Stimulated activated CD4-positive, alpha-beta T cell treated with anti-CD3 and anti-CD28 coated beads, Interleukin-1b, Interleukin-23, amount 100 ng/mL, for 48 hours (primary cell): ENCODE measurements at places on chromosomes 3 and 15.
A peak's percentile ranks its signal among the peaks of the same experiment; 100 is the strongest.

GRCh38 chr3:117691526-117691925 lies 981.9 kb downstream of the TUSC7 start:
- no peak for DNase-seq

- no peak for DNase-seq
Observed at GRCh38 chr3:117499189-117499870, 789.8 kb downstream of the TUSC7 start.

- no peak for DNase-seq
Observed at GRCh38 chr15:69414701-69415167, 585 bp downstream of the KIF23 start.

DNA sequence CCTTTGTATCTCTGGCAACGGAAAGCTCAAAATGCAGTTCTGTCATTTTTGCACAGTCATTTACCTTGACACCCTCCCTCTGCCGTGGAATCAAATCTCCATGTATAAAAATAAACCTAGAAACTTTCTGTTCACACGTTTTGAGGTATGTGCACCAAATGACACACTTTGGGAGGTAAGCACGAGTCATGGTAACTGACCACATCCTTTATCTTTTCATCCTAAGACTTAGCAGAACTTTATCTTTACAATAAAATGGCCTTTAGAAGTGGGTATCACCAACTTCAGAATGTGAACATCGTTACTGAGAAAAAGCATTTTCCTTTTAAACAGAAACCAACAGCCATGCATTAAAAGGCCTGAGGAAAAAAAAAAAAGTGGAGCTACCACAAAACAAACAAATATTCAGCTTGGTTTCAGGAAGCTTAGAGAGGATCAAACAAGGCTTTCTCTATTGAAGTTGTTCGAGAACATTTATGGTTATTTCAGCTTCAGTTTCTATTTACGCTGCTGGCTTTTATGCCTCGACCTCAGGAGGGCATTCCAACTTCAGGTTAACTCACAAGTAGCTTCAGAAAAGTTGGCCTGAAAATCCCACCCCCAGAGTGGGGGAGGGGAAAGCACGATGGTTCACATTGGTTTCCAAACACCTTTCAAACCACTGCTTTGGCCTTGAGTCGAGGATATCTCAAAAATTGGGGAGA lies 171.1 kb upstream of the ICE2 start:
- DNase-seq, result peak; percentile 42

DNA sequence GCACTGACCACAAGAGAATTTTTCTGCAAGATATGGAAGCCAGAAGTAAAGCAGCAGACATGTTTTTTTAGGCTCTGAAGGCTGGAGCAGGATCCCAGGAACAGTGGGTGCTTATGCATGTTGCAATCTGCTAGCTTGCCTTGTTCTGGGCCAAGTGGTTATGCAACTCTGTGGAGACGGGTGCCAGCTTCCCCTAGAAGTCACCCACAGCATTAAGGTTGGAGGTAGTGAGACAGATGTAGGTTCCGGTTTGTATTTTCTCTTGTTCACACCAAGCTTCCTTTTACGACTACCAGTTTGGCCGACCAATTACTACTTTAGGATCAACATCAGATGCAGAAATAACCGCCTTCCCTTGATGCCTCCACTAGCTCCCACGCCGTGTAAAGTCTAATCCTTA lies 11.1 kb downstream of the DPH3 start:
- no peak for DNase-seq

GRCh38 chr3:173502983-173503568 lies 105.5 kb downstream of the NLGN1 start:
- no peak for DNase-seq

DNA sequence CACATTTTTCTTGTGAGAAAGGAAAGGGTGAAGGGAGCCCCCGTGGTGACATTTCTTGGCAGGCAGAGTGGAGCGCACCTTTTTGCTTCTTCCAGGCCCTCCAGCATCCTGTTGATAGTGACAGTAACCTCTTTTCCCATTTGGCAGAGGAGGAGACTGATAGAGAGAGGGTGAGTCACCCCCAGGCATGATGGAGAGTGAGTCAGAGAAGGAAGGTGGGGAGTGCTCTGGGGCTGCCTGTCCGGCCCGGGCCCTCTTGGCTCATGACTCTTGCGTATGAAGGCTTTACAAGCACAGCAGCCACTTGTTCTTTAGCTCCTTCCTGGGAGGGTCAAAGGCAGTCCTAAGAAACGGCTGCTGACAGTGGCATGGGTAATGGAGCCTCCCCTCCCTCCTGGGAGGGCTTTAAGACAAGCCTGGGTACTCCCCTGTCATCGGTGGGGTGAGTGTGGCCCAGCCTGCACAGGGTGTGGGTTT lies 16.0 kb downstream of the ANKRD63 start:
- DNase-seq, result no peak

GRCh38 chr3:178257491-178257890 lies 278.7 kb upstream of the KCNMB2 start:
- DNase-seq, result no peak

GRCh38 chr3:141608438-141608837 lies 121.6 kb downstream of the RASA2 start:
- no peak for DNase-seq

- DNase-seq, result no peak
Observed at GRCh38 chr3:14256046-14256445, 77.4 kb downstream of the LSM3 start.

DNA sequence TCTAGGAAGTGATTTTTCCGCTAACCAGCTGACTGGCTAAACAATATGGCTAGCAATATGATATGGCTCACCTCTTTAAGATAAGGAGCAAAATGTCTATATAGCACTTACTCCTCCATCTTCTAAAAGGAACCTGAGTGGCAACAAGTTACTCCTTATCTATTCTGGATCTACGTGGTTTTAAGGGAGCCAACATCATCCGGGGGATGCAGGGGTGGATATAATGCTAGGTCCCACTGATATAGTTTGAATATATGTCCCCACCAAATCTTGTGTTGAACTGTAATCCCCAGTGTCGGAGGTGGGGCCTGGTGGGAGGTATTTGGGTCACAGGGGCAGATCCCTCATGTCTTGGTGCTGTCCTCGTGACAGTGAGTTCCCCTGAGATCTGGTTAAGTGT lies 500.7 kb downstream of the FOXP1 start:
- DNase-seq, result no peak

DNA sequence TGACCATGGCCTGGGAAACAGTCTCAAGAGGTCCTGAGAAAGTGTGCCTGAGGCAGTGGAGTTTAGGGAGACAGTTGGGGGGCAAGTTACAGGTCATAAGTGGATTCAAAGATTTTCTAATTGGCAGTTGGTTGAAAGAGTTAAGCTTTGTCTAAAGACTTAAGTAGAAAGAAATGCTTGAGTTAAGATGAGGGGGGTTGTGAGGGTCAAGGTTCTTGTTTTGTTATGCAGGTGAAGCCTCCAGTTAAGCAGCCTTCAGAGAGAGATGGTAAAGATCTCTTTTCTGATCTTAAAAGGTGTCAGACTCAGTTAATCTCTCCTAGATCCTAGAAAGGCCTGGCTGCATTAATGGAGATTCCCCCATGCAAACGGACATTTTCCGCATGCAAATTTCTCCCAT lies 356.3 kb upstream of the C2CD4B start:
- no peak for DNase-seq

DNA sequence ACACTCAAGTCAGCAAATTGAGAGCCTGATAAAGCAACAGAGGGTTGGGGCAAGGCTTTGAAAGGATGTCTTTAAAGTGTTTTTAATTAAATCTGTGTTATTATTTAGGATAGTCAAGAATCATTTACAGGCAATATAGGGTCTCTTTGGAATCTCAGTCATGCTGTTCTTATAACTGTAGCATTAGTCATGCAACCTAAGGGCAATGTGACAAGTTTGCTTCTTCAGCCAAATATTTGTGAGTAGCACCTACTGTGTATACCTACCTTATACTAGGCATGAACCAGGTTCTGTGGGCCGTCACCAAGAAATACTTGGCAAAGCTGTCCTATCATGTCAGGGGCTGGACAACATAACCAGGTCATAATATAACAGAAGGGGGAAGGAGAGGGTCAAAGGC lies 184.6 kb upstream of the TRIM42 start:
- no peak for DNase-seq

- no peak for DNase-seq
Observed at GRCh38 chr3:159813822-159814531, 174.7 kb upstream of the IL12A start.

DNA sequence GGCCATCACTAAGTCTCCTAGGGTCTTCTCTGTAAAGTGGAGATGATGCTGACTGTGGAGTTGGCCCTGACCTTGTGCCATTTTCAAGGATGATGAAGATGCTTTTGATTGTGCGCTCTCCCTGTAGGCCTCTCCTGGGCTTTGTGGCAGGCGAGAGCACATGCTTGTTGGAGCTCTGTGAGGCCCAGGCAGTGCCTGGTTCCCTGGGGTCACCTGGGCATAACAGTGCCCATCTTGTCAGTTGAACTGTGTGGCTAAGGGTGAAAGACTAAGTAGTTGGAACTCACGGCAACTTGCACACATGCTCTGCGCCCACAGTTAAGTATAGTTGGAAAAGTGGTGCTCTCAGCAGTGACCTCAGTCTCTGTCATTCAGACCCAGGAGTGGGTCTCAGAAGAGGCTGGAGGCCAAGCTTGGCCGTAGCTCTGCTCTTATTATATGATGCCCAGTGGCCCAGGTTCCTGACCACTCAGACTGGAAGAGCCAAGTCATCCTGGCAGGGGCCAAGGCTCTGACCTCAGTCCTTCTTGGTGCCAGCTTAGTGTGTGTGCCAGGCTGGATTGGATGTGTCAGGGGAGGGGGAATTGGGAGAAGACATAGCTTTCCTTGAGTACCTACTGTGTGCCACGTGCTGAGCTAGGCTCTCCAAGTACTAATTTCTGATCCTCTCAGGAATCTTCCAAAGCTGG lies 154.6 kb downstream of the EEFSEC start:
- no peak for DNase-seq

GRCh38 chr3:177513815-177514610 lies 316.7 kb upstream of the TBL1XR1 start:
- DNase-seq, result no peak

DNA sequence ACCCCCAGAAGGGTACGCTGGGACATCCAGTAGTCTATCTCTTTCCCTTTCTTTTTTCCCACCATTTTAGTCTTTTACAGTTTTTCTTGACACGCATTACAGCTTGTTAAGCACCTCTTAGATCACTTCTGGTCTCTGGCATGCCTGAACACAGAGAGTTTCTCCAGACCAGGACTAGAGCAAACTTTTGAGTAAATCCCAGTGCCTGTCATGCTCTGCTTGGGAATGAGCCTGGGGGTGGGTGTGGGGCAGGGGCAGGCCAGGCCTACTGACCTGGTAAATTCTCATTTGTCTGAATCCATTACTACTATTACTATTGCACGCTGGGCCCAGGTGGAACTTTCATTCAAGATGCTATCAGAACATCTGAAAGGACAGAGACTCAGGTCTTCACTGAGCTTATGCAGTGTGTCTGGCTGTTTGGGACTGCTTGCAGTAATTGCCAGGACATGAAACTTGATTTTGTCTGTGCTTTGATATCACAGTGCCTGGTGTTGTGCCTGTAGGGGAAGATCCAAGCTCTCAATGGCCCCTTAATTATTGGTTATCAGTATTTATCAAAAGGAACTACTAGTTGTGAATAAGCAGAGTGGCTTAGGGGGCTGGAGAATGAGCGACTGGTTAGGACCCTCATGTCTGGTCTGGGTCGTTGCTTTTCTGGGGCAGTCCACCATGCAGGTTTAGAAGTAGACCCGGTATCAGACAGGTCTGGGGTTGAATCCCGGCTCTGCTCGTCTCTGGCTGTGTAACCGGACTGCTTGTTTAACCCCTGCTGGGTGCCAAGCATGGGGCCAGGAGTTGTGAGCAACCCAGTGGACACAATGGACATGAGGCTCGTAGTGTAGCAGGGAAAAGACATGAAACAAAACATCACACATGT lies 196.1 kb upstream of the TLE3 start:
- DNase-seq, result no peak

DNA sequence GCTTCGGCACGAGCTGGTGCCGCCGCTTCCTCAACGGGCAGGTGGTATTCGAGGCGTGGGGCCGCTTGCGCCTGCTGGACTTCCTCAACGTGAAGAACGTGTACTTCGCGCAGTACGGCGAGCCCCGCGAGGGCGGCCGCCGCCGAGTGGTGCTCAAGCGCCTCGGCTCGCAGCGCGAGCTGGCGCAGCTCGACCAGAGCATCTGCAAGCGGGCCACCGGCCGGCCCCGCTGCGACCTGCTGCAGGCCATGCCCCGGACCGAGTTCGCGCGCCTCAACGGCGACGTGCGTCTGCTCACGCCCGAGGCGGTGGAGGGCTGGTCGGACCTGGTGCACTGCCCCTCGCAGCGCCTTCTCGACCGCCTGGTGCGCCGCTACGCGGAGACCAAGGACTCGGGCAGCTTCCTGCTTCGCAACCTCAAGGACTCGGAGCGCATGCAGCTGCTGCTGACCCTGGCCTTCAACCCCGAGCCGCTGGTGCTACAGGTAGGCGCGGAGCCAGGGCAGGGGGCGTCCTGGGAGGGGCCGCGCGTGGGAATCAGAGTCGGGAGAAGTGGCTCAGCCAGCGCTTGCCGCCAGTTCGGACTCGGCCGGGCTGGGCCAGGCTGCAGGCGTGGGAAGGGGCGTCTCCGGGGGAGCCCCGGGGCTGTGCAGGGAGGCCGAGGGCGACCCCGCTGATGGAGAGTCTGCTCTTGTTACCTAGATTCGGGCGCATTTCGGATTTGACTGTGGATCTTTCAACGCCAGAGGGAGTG lies 1.1 kb downstream of the DIPK2A start:
- DNase-seq, result peak; percentile 56

- DNase-seq, result no peak
Observed at GRCh38 chr3:193194371-193194770, 46.7 kb upstream of the PLAAT1 start.

DNA sequence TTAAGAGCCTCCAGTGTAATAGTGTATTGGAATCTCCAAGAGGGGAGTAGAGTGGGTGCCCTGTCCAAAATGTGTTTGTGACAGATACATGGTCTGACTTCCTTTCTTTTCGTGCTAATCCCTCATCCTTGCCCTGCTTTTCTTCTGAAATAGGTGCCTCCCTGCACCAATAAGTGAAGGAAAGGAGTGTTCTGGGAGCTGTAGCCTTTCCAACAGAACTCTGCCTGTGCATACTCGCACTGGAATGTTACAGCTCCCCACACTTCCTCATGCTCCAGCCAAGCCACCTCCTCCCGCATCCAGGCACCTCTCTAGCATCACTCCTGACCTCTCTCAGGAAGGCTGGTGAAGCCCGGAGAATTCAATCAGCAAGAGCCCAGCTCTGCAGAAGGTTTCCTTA lies 478.0 kb downstream of the GABRG3 start:
- DNase-seq, result no peak

DNA sequence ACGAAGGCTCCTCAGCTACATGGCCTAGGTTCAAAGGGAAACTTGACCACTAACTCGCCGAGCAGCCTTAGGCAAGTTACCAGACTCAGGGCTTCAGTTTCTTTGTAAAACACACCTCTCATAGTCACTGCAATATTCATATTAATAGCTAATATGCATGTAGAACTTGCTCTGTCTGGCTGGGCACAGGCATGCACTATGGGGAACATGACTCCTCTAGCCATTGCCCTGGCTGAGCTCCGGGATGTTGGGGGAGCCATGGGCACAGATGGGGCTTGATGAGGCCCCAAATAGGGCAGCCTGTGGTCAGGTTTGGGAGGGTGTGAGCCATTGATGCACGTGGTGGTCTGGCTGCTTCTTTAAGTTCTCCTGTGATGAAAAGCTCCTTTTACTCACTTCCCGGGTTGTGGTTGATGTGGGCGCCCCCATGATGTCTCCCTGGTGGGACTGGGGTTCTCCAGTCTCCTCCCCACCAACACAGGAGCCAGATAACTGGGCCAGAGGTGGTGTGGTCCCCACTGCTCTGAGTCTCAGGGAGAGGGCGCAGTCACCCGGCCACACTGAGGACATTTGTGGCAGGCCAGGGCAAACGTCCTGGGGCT lies 29.4 kb upstream of the DUSP7 start:
- no peak for DNase-seq

GRCh38 chr3:8143186-8143585 lies 358.4 kb upstream of the LMCD1 start:
- no peak for DNase-seq
